ENCODE measurements at places on chromosomes 7 and 10. TPM values are rescaled to one million over a fixed set of nuclear protein-coding genes. Genes with fewer than 3 reads are reported as not detected.

- no peak overlapping the region for H3K4me3 ChIP-seq
- H3K27ac ChIP-seq: peak overlapping the region; percentile 16
- no peak for DNase-seq
- no peaks in the 10 kb centered on the region for H3K27me3 ChIP-seq
These were observed 85.4 kb upstream of the GSDME start for GRCh38 chr7:24842449-24843241.

GRCh38 chr7:55129541-55130394 lies 111.0 kb downstream of the EGFR start:
- H3K27ac ChIP-seq: no peak overlapping the region
- no peaks in the 10 kb centered on the region for H3K36me3 ChIP-seq
- DNase-seq: no peak
- peaks cover 3% of the 10 kb centered on the region for H3K27me3 ChIP-seq
- no peak overlapping the region for H3K4me3 ChIP-seq

GRCh38 chr7:34850681-34851080 lies 186.6 kb downstream of the DPY19L1 start:
- H3K27me3 ChIP-seq: no peaks in the 10 kb centered on the region
- no peak overlapping the region for H3K4me3 ChIP-seq
- DNase-seq: no peak
- H3K27ac ChIP-seq: no peak overlapping the region
- H3K36me3 ChIP-seq: no peaks in the 10 kb centered on the region
- H3K4me1 ChIP-seq: no peaks in the 10 kb centered on the region

DNA sequence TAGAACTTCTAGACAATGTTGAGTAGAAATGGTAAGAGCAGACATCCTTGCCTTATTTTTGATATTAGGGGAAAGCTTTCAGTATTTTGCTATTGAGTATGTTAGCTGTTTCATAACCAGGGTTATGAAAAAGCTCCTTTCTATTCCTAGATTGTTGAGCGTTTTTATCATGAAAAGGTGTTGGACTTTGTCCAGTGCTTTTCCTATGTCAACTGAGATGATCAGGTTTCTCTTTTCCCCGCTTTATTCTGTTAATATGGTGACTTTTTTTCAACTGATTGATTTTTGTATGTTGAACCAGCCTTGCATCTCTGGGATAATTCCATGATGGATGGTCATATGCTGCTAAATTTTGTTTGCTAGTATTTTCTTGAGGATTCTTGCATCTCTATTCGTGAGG lies 58.5 kb downstream of the LCOR start:
- H3K4me3 ChIP-seq: no peak overlapping the region
- H3K27ac ChIP-seq: no peak overlapping the region
- no peak for DNase-seq
- H3K4me1 ChIP-seq: peaks cover 24% of the 10 kb centered on the region
- H3K27me3 ChIP-seq: no peaks in the 10 kb centered on the region
- peaks cover 53% of the 10 kb centered on the region for H3K36me3 ChIP-seq

LRRD1 gene
- total RNA-seq: not detected

MINPP1 gene
- 9.5 TPM for total RNA-seq

Measured in activated CD4-positive, alpha-beta T cell treated with anti-CD3 and anti-CD28 coated beads, Interleukin-2, amount 10 ng/mL, durations not matched to agents 7 days and 5 days (primary cell).